Transverse colon (tissue), 4 donors: ENCODE measurements at places on chromosomes 11 and 22. TPM values are rescaled to one million over a fixed set of nuclear protein-coding genes. Genes with fewer than 3 reads are reported as not detected.

The WNT7B gene
- total RNA-seq: not detected

The OR5P2 gene
- not detected for total RNA-seq

DNA sequence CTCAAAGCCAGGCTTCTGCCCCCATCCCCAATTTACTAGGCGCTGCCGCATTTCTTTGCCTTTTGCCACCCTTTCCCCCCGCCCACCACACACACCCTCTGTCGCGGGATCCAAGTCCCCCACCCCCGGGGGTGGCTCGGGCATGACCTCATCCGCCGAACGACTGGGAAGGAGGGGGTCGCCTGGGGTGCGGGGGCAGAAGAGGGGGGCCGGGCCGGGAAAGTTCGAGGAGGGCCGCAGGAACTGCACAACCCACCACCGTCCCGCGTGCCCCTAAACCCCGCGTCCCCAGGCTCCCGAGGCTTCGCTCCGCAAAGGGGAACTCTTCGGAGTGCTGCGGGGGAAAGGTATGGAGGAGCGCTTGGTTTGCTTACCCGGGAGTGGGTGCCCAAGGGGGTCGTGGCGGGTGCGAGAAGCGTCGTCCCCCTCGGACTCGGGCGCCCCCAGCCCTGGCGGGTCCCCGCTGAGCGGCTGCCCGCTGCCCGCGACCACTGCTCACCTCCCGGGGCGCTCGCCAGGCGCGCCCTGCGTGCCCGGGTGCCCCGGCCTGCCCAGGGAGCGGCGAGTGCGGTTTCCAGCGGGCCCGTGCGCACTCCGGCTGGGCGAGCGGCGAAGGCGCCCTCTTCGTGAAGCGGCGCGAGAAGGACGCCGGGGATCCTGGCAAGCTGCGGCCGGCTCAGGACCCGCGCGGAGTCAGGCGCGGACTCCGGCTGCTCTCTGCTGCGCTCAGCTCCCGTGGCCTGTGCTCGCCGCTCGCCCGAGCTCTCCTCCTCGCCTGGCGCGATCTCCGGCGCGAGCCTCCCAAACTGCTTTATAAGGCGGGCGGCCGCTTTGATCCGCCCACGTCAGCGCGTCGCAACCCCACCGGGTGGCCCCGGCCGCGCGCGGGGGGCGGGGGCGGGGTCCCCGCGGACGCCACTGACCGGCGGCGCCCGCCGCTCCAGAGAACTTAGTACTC, 4.0 kb upstream of the WNT11 start:
- DNase-seq: peak; percentile 69

DNA sequence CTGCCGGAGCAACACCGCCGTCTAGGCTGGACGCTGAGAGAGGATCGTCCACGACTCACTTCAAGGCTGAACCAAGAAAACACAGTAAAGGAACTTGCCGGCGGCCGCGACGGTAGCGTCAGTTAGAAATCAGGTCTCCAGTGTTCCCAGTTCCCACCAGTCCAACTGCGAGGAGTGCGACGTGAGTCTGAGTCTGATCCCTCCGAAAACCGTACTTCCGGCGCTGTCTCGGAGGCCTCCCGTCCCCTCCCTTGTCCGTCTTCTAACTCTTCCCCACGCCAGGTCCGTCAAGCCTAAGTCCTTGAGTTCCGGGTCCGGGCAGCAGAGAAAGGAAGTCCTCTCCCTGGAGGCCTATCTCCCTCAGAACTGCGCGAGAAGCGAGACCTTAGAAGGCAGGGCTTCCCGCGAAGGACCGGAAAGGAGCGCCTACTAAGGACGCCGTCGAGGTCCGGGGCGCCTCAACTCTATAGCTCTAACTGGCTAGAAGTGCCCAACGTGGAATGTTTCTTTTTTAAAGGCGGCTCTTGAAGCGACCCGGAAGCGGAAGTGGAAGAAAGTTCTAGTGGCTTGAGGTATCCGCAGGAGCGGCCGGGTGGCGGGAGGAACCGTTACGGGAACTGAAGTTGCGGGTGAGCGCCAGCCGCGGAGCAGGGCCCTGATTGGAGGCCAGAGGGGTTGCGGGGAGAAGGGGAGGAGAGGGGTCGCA, at the start of the genes BANF1 and EIF1AD:
Gene BANF1 (plus strand): TSS at position 562 of the 706 bp plus-strand sequence. CDS start 748 bp downstream, outside the sequence.
Gene EIF1AD (minus strand): TSS at position 216 of the 706 bp plus-strand sequence. CDS start 1,768 bp downstream, outside the sequence.
- DNase-seq: peak; percentile 95

DNA sequence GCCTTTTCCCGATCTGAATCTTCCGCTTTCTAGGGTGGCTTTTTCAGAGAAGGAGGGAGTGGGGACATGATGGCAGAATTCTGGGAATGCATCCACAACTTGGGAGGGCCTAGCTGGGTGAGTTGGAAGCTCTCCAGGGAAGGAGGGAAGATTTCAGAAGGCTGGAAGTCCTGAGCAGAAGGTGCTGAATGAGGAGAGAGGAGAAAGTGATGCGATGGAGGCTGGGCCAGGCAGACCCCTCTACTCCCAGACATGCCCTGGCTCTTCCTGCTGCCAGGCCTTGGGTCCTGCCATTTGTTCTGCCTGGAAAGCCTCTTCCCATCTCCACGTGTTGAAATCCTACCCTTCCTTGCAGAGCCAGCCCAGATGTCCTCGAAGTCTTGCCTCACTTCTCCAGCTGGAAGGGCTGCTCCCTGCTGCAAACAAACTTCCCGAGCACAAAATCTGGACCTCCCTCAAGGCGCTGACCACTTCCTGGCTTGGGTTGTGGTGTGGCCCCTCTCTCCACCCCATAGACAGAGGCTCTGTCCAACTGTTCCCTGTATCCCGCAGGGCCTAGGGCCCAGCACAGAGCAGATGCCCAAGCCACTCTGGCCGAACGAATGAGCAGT, 16.8 kb downstream of the LRRC32 start:
- peak; percentile 31 for DNase-seq

DNA sequence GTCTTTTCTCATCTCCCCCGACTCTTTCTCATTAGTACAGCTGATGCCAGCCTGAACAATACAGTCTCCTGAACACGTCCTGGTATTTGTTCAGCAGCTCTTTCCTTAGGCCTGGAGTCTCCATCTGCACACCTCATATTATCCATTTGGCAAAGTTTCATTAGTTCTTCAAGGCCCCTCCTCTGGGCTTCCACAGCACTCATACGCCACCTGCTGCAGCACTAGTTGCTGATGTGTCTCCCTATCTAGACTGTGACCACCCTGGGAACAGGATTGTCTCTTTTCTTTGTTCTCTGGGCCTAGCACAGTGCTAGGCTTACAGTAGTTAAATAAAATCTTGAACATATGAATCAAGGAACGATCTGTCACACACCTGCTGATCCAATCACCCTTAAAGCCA, 17.2 kb downstream of the DCHS1 start:
- no peak for DNase-seq

DNA sequence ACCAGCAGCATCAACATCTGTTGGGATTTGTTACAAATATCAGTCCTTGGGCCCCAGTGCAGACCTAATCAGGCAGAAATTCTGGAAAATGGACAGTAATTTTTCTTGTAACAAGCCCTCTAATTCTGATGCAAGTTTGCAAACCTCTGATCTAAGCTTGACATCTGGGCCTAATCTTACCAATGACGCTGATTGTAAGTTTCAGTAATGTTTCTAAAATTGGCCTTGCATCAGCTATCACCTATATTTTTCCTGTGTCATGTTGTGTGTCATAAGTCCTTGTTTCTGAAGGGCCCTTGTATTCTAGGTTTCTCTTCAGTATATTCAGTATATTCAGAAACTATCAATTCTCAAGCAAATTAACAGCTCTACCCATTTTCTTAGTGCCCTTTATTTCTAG, 36.4 kb downstream of the ZNF215 start:
- DNase-seq: no peak

DNA sequence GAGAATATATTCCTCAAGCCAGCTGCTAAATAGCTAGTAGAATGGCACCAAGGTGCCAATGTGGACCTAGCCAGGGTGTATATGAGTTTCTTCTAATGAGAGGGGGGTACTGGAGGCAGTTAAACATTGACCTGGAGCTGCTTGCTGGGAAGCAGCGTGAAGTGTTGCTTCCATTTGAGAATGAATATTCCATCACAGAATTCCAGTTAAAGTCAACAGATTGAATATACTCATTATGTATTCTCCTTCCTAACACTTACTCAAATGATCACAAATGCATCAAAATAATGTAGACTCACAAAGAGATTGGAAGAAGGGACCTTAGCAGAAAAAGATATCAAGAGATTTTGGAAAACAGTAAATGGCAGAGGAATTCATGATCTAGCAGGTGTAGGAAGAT, 102.1 kb downstream of the CD44 start:
- DNase-seq: no peak

DNA sequence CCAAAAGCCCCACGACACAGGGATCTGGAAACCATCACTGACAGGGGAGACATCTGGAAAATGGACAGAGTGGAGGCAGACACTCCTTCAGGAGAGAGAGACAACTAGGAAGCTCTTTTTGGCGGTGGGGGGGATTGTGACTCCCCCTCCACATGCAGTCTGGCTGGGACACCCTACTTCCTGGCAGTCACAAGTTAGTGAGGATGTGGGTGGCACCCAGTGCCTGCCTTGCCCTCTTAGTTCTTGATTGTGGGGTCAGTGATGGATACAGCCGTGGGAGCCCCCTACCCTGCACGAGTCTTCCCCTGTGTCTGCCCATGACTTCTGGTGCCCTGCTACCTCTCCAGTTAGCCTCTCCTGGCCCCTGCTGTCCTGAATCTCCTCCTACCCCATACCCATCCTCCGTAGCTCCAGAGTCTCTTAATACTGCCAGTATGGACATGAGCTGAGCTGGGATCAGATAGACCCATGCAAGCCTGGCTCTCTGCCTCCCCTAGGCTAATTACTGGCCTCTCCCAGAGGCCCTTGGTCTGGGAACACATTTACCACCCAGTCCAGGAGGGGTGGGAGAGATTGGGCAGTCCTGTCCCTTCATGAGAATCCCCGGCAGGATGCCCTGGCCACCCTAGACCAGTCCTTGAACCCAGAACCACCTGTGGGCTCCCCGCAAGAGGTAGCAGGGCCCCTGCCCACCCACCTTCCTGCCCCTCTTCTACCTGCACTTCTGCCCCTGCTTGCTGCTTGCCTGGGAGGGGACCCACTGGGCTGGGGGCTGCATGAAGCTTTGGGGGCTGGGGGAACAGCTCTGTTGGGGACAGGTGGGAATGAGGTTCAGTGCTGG, 22.8 kb downstream of the RHBDD3 start:
- DNase-seq: no peak

- DNase-seq: peak; percentile 38
Observed at GRCh38 chr11:14894657-14895598, 2.9 kb upstream of the CYP2R1 start.

DNA sequence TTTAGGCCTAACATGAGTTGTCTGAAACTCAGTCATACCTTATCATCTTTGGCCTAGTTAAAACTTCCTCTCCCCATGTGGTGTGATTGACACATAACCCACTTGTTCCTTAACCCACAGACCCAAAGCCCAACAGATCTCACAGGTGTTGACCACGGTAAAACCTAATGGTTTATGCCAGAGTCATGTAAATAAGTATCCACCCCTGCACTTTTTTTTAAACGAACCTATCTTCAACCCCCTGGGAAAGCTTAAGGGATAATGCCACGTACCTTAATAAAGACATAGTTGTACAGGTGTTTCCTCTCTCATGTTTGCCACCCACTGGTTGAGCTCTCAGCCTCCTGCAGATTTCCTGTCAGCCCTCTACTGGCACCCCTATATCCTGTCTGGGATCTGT, 709.3 kb upstream of the CCDC179 start:
- no peak for DNase-seq

DNA sequence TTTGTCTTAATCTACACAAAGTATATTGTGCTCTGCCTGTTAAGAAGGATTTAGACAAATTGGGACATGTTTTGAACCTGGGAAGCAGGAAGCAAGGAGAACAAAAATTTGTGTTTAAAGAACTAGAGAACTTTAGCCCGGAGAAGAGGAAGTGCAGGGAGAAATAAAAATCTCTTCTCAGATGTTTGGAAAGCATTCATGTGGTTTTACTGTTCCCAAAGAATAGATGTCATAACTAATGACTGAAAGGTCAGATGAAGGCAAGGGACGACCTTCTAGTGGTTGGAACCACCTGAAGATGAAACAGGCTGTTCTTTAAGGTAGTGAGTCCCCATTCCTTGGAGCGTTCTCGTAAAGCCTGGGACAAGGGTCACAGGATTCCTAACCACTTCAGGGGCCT, 38.3 kb downstream of the IRAG1 start:
- no peak for DNase-seq

DNA sequence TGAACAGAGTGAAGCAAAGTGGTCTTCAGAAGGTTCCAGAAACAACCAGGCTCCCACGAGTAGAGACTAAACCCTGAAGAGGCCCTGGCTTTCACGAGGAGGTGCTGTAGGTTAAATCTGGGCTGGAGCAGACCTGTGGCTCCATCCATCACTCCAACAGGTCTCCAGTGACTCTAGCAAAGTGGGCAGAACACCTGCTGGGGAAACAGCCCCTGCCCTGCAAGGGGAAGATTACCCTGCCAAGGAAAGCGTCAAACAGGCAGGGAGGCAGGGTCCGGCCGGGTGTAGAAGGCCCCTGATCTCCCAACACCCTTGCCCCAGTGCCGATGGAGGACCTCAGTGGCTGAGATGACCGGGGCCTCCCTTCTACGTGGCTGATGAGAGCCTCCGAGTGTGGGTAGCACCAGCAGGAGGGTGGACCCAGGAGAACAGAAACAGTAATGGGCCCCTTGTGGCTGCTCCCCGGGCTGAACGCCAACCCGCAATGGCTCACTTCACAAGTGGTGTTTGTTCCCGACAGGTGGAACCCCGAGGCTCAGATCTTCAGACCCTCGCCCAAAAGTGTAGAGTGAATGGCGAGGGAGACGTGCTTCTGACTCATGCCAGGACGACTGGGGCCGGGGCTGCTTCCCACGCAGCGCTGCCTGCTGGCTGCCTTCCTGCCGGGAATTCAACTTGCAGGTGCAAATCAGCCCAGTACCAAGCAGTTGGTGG, 112.0 kb downstream of the SHANK2 start:
- DNase-seq: no peak

- peak; percentile 59 for DNase-seq
Observed at GRCh38 chr22:32723643-32724042, 77.9 kb upstream of the TIMP3 start.

DNA sequence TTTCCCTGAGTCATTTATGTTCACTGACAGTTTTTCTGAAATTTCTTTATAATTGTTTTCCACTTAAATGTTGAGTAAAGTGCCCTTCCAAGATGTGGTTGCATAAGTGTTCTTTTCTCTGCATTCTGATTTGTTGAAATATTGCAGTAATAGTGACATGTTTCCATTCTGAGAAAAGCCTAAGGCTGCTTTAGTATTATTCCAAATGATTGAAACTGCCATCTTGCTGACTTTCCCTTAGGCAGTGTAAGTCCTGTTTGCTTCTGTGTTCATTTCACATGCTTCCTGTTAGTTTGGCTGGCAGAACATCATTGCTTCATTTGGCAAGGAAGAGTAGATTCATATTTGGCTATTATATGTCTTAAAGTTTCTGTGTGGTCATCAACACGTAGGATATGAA, 146.5 kb downstream of the ELP4 start:
- DNase-seq: no peak

DNA sequence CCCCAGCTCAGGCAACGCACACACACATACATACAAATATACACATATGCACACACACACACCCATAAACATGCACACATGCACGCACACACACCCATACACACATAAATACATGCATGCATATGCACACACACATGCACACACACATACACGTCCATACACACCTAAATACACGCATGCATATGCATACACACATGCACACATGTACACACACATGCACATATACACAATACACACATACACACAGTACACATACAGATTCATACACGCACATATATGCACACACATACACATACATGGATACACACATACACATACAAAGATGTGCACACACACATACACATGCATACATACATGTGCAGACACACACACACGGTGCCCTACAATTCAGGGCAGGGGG, 496.6 kb downstream of the TBC1D22A start:
- DNase-seq: no peak

GRCh38 chr11:63510360-63511047, 4.6 kb downstream of the LGALS12 start:
- DNase-seq: no peak

- peak; percentile 9 for DNase-seq
Observed at GRCh38 chr11:1228921-1229451, 6.1 kb downstream of the MUC5B start.
